ENCODE measurements at places on chromosomes 6 and 20.

DNA sequence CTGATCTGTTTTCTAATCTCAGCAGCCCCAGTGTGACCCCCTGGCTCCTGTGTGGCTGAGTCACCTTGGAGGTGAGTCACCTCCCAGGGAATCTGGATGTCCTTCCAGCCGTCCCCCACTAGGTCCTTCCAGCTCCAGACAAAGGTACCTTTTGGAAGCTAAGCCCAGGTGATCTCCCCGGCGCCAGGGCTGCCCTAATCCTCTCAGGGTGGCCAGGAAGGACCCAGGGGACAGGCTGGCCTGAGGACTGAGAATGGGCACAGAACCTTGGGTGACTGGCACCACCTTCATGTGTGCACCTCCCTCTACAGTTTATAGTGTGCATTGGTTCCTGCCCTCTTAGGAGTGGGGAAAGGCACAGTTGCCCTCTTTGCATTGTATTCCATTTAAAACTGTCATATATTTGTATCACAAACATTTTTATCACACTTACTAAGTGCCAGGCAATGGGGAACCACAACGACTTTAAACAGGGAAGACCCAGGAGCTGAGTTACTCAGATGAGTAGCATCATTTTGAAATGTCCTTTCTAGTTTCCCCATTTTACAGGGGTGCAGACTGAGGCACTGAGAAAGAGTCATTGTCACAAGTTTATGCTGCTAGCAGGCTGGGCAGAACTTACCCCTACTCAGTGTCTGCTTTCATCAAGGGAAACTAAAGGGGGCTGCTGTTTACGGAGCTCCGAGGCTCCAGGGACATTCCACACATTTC, 2.6 kb upstream of the BPIFB4 start:
- DNase-seq = peak; percentile 42

- no peak for DNase-seq
Measured at GRCh38 chr6:18359237-18359885, 27.8 kb upstream of the RNF144B start.

DNA sequence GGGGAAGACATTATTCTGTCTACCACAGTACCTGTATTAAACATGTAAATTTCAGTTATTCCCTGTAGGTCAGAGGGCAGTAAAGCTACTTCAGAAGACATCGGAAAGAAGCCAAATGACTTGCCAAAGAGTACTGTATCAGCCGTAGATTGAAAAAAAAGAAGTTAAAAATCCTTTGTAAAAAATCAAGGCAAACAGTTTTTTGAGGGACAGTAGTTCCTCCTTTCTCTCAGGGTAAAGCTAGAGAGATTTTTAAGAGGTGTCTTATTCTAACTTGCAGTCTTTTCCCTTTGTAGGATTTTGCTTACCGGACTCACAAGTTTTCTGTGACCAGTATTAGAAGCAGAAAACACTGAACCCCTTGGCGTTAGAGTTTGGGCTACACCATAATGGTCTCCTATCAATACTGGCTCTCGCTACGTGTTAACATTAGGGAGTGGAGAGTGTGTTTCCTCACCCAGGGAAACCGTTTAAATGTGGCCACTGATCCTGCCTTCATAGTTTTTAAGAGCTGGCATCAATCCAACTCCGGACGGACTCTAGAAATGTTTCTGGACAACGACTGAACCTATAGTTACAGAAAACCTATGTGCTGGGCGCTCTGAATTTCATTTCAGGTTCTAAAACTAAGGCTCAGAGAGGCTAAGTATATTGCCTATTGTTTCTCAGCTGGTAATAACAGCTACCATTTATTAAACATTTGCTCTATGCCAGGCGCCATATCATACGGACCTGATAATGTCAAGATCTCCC, 1.3 kb upstream of the ASXL1 start:
- DNase-seq = no peak

GRCh38 chr20:44633872-44634600, 17.5 kb downstream of the ADA start:
- no peak for DNase-seq

- no peak for DNase-seq
Measured at GRCh38 chr6:101163611-101164010, 229.9 kb upstream of the GRIK2 start.

- DNase-seq = no peak
Measured at GRCh38 chr20:6632187-6632586, 135.3 kb upstream of the BMP2 start.

DNA sequence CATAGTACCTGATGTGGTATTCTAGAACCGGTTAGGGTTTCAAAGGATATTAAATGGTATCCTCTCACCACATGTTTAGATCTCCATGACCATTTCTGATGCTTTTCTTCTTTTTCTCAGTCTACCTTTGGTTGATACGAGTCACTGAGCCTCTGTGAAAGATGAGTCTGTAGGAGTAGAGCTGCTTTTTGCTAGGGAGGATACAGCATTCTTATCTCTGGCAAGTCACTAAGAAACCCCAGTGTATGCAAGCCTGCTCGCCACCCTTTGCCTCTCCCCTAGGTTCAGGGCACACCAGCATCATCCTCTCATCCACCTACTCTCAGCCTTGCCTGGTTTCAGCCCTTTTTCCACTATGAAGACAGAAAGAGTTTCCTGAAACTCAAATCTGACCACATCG, 89.9 kb downstream of the MTFR2 start:
- DNase-seq = no peak

DNA sequence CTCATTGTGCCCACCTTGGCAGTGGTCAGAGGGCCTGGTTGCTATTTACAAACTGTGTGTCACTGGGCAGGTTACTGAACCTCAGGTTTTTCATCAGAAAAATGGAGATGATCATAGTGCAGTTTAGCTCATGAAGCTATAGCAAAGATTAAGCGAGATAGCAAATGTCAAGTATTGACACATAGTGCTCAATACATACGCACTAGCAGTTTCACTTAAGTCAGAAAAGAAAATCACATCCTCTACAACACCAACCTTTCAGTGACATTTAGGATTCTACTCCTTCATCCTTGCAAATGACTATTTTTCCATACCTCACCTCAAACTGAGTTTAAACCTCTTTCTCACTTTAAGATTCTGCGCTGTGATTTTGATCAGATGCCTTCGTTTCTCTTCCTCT, 16.2 kb downstream of the GPR63 start:
- DNase-seq = no peak

- no peak for DNase-seq
Measured at GRCh38 chr6:115120391-115120790, 777.6 kb upstream of the HS3ST5 start.

- peak; percentile 81 for DNase-seq
Measured at GRCh38 chr6:31079656-31080261, 32.6 kb downstream of the C6orf15 start.

- DNase-seq = no peak
Measured at GRCh38 chr6:5211492-5211891, 49.3 kb downstream of the LYRM4 start.

- DNase-seq = no peak
Measured at GRCh38 chr20:15922556-15922955, 650.7 kb downstream of the KIF16B start.

DNA sequence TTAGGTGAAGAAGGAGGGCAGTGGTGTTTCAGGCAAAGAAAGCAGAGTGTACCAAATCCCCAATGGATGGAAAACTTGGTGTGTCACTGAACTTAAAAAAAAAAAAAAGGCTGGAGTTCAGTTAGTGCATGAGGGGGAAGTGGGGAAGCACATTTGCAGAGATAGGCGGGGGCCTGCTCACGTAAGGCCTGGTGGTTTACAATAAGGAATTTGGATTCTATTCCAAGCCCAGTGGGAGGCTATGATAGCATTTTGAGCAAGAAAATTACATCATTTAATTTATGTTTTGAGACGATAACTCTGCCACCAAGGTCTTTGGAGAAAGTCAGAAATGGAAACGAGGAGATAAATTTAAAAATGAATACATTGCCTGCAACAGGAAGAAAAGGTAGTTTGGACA, 225.5 kb downstream of the EYA4 start:
- DNase-seq = no peak

DNA sequence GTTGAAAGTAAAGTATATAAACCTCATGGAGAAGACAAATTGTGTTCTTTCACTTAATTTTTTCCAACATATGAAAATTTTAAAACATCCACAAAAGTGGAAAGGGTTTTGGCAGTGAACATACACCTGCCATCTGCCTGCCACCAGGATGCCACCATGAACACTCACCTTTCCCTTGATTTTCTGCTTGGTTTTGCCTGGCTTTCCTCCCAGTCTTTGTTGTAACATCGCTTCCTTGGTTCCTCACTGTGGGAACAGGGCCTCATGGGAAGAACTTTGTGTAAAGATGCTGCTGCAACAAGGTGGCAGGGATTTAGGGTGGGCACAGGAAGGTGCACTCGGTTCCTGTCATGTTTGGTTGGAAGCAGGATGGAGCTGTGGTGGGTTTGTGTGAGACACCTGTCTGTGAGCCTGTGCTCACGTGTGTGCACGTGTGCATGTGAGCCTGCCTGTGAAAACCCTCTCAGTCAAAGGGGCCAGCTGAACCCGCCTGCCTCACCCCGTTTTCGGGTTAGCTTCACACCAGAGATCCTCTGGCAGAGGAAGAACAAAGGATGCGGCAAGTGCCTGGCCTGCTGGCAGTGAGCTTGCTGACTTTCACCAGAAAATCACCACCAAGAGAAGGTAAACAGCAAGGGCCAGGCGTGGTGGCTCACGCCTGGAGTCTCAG, 11.0 kb upstream of the RBM38 start:
- no peak for DNase-seq

DNA sequence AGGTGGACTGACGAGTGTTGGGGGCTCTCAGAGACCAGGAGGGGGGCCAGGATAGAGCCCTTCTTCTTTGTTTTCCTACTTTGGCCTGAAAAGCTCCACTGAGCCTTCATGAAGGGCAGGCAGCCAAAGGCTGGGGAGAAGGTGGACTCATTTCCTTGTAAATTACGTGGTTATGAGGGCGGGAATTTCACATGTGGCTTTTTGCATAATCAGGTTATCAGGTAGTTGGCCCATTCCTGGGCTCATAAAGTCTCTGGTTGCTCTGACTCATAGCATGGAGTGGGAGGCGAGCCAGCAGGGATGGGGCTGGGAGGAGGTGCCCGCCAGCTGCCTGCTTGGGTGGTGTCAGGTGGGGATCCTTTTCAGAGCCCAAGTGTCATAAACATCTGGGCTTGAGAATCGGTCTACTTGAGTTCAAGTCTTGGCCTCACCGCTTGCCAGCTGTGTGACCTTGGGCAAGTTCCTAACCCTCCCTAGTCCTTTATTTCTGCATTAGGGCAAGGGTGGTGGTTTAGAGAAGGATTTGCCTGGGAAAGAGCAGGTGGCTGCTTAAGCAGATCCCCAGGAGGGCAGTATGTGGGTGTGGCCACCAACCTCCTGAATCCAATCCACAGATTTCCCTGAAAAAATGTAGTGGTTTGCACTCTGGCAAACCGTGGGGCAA, 26.5 kb upstream of the RNF24 start:
- DNase-seq = peak; percentile 91

- DNase-seq = no peak
Measured at GRCh38 chr6:29633534-29633905, 537 bp upstream of the GABBR1 start.

DNA sequence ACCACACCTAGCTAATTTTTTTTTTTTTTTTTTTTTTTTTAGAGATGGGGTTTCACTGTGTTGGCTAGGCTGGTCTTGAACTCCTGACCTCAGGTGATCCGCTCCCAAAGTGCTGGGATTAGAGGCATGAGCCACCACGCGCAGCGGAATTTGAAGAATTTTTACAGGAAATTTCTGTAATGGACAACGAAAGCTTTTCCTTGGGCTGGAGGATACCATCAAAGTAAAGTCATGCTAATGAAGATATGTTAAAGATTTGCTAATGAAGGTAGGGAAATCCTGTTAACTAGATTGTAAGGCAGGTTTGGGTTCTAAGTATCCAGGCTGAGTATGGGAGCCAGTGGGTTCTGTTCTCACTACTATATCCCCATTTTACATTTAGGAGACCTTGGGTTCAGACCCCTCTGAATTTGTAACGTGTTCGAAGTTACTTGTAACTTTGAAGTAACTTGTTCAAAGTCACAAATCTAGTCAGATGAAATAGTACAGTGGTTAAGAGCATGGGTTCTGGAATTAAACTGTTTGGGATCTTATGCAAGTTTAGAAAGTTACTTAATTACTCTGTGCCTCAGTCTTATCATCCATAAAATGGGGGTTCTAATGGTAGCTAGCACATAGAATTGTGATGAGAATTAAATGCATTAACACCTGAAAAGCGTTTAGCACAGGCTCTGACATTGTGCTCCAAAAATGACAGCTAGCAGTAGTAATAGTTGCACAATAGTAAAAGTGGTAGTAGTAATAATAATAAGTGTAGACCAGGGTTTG, 123.4 kb upstream of the GPR6 start:
- DNase-seq = no peak

DNA sequence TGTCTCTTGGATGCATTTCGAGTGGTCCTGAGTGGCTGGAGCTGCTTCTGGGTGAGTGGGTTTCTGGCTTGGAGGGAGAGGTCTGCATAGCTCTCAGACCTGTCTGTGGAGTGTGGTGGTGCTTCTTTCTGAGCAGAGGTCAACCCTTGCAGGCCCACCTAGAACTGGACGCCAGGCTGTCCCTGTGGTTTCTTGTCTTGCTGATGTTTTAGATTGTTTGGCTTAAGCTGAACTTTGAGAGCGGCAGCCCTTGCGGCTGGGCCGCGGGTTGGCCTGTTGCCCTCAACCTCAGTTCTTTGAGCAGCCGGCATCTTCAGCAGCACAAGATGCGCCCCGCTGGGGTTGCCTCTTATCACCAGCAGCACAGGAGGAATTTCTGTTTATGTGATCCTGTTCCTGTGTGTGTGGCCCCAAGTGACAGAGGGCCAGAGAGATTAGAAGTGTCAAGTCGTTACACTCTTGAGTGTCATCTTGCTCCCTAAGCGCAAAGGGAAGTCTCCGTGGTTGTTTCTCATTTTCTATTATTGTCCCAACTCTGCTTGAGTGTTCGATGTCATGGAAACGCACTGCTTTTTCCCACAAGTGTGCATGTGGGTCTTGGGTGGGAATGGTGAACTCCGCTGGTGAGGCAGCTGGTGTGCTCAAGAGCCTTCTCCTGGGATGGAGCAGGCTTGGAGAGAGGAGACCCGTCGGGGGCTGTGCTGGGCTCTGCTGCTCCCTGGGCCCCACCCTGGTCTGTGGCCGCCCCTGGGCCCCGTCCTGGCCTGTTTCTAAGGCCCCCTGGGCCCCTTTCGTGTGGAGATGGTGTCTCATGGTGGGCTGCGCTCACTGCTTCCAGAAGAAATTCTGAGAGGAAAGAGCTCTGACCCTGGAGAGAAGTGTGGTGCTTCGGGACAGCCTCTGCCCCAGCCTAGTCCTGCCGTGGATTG, 20.1 kb upstream of the SLC22A1 start:
- DNase-seq = no peak

DNA sequence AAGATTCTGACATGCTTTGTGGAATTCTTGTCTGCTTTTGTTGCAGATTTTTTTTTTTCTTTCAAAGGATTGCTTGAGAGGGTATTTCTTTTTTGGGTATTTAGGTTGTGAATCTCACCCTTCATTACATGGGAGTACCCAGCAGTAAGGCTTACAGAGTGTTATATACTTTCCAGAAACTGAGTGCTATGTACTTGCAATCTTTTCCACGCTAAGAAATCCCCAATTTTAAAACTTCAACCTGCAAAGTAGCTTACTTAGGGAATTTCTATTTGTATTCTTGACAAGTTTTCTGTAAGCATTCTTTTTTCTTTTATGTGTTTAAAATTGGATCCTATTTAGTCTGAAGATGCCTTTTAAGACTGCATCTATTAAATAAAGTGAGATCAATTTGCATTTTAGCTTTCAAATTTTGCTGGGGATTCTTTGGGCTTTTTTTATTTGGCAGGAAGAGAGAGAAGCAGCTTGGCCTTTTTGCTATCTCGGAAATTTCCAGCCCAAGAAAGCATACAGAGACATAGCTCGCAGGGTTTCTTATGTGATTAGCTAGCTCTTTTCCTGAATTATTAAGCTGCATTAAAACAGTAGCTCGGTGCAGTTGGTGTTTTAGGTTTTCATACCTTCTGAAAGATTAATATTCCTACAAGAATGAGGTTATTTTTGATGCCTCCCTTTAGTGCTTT, 42.6 kb downstream of the KCNS1 start:
- DNase-seq = no peak

Measured in ELR (cell line).